ENCODE measurements at places on chromosomes 11 and 22.

GRCh38 chr22:20777420-20778177, 3.7 kb downstream of the SERPIND1 start:
- DNase-seq: peak; percentile 71

GRCh38 chr22:19755722-19756287, 4.8 kb upstream of the TBX1 start:
- DNase-seq: no peak

GRCh38 chr11:133996671-133997070, 39.9 kb upstream of the IGSF9B start:
- no peak for DNase-seq

GRCh38 chr11:111330234-111330893, 32.0 kb downstream of the POU2AF3 start:
- DNase-seq: no peak

- DNase-seq: no peak
Observed at GRCh38 chr11:124760806-124761205, 1.3 kb downstream of the ESAM start.

DNA sequence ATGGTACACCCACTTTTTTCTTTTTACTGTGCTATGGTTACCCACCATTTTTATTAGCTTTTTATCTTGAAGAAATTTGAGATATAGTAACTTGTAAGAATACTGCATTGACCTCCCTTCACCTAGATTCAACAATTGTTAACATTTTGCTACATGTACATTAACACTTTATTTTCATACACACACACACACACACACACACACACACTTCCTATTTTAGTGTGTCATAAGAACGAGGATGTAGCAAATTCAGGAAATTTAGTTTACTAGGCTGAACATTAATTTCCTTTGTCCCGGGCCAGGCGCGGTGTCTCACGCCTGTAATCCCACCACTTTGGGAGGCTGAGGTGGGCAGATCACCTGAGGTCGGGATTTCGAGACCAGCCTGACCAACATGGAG, 1.1 kb upstream of the ATP6V1E1 start:
- no peak for DNase-seq

GRCh38 chr11:126496576-126497337, 141.3 kb downstream of the ST3GAL4 start:
- no peak for DNase-seq

GRCh38 chr11:131356206-131356605, 14.2 kb upstream of the NTM start:
- no peak for DNase-seq

- DNase-seq: no peak
Observed at GRCh38 chr11:10385696-10386095, 69.4 kb upstream of the AMPD3 start.

DNA sequence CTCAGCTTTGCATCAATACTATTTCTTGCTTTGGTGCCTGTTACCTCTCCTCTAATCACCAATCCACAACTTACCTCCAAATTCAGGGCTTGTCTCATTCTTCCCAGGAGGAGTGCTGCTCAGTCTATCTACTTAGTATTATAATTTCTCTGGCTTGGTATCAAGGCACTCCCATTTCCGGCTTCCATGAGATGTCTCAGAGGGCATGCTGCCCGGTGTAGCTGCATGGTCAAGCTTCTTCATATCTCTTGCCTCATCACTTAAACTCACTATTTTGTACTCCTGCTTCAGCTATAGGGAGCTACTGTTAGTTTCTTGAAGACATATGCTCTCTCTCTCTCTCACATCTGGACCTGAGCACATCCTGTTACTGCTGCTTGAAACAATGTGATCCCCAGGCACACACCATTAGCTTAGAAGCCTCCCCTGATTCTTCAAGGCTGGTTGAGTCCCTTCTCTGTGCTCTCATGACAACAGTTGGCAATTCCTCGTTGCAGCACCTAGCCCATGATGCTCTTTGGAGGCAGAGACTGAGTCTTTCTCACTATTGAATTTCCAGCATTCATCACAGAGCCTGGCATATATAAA, 182.8 kb upstream of the SYN3 start:
- no peak for DNase-seq

- no peak for DNase-seq
Observed at GRCh38 chr11:5317292-5317691, 6.8 kb downstream of the OR51B2 start.

DNA sequence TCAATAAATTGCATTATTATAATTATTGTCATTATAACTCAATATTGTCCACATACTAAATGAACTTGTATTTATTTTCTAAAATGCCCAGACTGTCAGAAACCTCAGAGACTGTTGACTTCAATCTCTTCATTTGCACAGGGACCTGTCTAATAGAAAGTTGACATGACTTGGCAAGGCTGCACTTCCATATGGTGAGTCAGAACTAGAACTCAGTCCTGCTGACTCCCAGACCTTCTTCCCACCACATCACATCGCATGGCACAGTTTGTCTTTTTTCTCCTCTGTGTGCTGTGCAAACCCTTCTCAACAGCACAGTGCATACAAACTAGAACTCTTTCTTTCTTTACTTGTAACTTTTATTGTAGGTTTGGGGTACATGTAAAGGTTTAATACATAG, 215.1 kb upstream of the BLID start:
- no peak for DNase-seq

DNA sequence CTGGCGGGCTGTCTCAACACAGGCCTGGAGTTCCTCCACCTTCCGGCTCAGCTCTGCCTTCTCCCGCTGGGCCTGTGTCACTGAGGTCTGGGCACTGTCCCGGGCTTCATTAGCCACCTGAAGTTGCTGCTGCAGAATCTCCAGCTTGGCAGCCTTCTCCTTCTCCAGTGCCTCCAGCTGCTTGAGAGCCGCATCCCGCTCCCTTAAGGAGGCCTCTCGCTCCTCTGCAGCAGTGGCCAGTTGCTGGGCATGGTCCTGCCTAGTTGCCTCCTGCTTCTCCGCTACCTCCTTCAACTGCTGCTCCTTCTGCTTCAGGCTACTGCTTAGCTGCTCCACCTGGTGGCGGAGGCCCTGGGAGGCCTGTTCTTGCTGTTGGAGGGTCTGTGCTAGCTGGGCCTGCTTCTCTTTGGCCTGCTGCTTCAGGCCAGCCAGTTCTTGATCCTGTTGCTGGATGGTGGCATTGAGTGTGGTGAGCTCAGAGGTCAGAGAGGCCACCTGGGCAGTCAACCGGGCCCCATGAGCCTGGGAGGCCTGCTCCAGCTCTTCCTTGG, 16.9 kb downstream of the IL18BP start:
- no peak for DNase-seq

DNA sequence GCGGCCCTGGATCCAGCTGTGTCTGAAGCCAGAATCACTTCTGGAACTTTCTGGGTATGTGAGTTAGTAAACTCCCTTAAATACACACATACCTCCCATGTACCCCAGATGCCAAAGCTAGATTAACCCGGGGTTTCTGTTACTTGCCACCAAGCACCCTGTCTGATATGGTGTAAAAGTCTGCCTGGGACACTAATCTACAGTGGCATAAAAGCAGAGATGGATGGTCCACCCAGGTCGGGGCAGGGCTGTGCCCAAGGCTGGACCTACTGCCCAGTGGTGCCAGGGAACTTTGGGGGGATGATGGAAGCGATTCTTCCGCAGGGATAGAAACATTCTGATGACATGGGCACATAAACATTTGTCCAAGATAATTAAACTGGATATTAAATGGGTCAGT, 12.7 kb downstream of the MRGPRF start:
- DNase-seq: no peak

DNA sequence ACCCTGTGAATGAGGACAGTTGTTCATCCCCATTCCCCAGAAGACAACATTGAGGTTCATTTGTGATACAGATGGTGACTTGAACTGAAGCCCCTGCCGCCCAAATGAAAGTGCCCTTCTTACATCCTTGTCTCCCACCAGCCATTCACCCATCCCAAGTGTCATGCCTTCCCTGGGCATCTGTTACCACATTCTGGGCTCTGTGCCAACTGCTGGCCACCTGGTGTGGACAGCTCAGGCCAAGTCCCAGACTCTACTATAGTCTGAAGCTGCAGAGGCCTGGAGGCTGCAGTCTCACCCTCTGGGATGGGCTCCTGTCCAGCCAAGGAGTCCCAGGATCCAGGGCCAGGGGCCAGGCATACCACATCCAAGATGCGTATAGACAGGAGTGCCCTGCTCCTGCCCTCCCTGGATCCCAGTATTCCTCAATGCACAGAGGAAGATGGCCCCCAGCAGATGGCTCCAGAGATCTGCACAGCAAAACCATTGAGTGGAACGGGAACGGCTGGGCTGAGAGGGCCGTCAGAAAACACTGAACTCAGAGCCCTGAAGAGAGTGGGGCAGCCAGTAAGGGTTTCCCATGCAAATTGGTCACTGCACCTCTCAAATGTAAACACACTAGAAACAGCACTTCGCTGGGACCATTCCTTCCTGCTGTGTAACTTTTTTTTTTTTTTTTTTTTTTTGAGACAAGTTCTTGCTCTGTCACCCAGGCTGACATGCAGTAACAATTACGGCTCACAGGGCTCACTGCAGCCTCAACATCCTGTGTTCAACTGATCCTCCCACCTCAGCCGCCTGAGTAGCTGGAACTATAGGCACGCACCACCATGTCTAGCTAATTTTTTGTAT, 22.8 kb downstream of the ARRB1 start:
- DNase-seq: no peak

- DNase-seq: no peak
Observed at GRCh38 chr11:69356703-69357457, 62.9 kb downstream of the MYEOV start.

DNA sequence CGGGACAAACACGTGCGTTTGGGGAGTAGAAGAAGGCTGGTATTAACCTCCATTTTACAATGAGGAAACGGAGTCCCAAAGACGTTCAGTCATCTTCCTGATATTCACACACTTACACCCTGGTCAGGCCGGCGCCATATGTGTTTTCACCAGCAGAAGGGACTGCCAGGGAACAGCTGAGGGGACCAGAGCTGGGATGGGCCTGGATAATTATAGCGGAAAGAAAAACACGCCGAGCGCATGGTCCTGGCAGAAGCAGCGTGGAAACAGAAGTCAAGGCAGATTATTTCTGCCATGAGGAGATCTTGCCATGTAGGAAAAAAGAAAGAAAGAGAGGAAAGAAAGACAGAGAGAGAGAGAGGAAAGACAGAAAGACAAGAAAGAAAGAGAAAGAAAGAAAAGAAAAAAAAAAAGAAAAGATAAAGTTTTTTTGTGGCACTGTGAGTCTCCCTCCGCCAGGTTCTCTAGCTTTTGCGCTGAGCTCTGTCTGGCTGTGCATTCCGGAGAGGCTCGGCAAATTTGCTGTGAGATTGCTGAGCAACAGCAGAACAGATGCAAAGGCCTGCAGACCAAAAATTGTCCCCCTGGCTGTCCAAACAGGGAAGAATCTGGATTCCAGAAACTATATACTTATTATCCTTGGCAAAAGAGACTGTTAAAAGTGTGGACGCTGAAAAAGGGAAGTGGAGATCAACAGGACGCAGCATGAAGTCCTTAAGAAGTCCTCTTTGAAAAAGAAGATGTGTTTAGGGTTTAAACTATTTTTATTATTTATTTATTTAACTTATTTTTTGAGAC, 1.3 kb upstream of the UCP2 start:
- DNase-seq: no peak

DNA sequence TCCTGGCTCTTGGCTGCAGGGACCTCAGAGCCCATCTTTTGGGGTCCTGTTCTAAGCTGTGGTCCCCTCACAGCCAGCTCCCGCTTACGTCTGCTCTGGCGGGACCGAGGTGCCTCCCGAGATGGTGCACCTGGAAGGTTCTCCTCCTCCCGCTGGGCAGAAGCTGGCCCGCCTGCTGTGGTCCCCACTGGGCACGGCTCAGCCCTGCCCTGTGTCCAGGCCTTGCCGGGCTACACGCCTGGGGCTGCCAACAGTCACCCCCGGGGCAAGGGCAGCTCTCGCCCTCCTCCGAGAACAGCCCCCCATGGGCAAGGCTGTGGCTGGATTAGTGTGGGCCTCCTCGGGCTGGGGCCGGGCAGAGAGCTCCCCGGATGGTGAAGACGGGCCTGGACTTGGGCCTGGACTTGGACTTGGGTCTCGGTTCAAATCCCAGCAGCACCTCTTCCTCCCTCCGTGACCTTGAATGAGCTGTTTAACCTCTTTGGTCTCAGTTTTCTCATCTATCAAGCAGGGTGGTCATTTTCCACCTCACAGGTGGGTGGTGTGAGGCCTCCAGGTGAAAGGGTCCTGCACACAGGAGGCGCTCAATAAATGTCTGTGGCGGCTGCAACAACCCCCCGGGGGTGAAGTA, 998 bp downstream of the BAIAP2L2 start:
- no peak for DNase-seq
